ENCODE measurements at places on chromosomes 12 and 14.

DNA sequence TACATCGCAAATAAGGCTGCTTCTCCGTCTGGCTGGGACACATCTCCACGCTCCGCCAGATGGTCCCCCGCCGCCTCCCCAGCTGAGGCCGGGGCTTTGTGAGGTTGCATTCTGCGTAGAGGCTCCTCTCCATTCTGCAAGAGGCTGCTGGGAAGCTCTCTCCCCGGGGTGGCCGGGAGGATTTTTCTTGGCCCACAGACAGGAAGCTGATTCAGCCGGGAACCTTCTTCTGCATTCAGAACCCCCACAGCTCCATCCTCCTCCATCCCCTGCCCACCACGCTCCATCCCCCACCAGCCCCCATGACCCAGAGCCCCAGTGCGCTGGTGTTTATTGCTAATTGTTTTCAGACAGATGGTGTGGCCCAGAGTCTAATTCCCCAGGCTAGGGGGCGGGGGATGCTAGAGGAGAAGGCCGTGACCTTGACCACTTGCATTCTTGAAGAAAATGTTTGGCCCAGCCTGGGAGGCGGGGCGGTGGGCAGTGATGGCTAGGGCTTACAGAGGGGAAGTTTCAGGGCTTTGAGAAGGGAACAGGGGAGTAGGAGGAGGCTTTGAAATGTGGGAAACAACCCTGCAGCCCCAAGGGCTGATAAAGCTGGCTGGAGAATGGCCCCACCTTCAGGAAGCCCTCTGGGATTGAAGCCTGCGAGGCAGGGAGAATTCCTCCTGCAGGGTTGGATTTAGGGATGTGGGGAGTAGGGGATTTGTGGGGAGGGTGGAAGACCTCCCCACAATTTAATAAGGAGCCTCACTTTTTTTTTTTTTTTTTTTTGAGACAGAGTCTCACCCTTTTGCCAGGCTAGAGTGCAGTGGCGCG is 88.5 kb upstream of the NCOR2 start:
- DNase-seq: no peak

DNA sequence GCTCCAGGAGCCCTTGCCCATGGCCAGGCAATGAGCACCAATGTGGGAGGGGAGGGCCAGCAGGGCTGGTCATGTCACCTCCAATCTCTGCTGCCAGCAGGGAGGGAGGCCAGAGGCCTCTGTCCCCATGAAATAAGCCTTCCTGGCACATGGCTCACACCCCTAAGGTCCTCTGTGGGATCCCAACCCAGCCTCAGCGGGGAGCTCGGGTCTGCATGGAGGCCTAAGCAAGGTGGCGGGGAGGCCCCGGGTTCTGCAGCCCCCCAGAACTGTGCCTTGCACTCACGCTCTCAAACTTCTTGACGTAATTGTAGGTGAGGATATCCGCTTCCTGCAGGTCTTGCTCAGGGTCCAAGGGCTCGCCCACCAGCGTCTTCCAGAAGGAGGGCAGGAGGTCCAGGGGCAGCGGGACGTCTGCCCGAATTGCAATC is 41.7 kb downstream of the TRAFD1 start:
- no peak for DNase-seq

DNA sequence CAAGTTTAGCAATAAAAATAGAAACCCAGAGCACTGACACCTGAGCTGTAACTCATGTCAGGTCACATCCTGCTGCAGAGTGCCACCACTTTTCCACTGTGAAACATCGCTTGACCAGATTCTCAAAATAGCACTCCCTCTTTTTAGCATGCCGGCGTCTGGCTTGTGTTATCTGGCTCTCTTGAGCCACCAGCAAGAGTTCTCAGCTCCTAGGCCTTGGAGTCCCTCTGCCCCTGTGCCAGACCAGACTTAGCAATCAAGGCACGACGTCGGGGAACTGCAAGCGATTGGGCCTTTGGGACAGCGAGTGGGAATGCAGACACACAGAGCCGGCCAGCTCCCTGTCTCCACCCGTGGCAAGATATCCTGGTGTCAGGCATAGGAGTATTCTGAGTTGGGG is 52.5 kb downstream of the SPIC start:
- no peak for DNase-seq

DNA sequence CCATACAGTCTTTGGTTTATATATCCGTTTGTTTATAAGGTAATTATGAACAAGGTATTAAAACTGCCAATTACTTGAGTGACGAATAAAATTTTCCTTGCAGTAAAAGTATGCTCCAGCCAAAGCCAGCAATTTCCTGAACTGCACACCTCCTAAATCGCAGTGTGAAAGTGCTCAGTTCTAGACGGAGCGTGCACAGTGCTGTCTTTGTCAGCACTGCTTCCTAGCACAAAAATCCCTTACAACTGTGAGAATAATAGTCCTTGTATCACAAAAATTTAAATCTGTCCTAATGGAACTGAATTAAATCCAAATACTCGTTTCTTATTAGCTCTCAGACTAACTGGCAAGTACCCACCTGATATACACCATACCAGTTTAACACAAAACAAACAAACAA is 26.3 kb downstream of the LRIG3 start:
- DNase-seq: no peak

DNA sequence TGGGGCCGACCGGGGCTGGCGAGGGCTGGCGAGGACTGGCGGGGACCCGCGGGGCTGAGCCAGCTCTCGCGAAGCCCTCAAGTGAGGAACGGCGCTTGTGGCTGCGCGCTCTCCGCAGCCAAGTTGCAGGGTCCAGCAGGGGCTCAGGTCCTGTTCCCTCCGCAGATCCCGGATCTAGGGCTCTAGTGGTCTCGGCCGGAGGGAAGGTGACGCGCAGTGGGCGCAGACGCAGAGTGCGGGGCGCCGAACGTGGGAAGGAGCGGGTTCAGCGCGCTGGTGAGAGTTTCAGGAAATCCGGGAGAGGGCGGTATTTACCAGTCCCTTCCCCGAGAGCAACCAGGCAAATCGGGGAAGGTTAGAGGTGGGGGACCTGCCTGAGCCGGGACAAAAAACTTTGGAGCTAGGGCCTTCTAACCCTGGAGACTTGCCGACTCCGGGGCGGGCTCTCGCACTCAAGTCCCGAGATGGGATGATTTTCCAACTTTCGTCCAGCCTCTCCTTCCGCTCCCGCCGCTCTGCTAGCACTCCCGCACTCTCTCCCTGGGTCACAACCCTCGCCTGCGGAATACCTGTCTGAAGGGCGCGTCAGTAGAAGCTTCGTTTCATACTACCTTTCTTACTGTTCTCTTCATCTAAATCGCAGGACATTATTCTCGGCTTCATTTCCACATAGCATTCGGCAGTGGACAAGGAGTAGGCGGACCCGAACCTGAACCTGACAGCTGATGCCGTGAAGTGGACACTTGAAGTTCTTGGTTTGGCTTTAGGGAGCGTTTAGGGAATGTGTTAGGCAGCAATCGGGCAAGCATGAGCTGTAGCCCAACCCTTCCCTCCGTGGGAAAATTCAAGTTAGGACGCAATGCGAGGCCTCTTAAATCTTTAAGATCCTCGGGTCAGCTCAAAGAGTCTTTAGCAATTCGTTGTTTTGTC is 13.6 kb upstream of the PAX9 start:
- peak; percentile 82 for DNase-seq

GRCh38 chr12:108313606-108314351 is 25.3 kb downstream of the CMKLR1 start:
- DNase-seq: peak; percentile 24

DNA sequence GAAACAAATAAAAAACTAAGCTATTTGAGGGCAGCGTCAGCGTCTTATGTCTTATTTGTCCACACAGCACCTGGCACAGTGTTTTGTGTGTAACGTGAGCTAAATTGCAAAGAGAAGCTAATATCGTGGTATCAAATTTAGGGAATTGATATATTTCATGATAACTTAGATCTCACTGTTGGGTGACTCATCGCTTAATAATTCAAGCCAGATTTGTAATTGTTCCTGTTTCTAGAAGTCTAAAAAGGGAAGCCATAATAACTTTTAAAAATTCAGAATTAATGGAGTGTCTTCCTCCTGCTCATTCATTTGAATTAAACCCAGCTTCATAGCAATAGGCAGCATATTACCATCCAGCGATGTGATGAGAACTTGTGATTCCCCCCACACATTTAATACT is 214.7 kb downstream of the PDZRN4 start:
- no peak for DNase-seq

DNA sequence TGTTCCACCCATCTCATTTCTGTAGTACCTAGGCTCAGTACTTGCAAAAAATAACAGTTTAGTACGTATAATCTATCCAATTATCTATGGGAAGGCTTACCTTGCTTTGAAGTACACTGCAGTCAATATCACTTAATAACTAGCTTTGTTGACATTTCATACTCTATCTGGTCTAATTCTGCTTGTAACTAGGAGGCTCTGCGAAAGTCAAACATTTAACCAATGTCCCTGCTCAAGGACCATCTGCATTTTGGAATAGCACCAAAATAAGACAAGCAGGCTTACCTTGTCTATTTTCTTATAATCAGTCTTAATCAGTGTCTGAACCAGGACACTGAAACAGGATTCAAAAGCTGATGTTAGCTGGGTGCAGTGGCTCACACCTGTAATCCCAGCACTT is 39.9 kb downstream of the SLC25A47 start:
- no peak for DNase-seq

DNA sequence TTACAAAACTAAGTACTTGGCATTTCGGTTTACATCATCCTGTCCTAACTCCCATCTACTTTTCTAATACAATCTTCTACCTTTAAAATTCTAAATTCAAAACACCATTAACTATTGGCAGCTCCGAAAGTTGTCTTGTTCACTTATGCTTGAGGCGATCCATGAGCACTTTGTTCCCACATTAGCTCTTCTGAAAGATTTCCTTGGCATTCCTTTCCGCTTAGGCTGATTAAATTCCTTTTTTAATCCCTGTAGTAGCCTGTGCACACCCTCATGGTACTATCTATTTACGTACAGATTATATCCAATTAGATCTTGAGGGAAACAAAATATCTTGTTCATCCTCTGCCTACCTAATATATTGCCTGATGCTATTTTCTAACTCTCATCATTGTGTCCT is 480.7 kb downstream of the PRKD1 start:
- no peak for DNase-seq

- no peak for DNase-seq
Observed at GRCh38 chr12:66596199-66596598, 82.7 kb downstream of the GRIP1 start.

DNA sequence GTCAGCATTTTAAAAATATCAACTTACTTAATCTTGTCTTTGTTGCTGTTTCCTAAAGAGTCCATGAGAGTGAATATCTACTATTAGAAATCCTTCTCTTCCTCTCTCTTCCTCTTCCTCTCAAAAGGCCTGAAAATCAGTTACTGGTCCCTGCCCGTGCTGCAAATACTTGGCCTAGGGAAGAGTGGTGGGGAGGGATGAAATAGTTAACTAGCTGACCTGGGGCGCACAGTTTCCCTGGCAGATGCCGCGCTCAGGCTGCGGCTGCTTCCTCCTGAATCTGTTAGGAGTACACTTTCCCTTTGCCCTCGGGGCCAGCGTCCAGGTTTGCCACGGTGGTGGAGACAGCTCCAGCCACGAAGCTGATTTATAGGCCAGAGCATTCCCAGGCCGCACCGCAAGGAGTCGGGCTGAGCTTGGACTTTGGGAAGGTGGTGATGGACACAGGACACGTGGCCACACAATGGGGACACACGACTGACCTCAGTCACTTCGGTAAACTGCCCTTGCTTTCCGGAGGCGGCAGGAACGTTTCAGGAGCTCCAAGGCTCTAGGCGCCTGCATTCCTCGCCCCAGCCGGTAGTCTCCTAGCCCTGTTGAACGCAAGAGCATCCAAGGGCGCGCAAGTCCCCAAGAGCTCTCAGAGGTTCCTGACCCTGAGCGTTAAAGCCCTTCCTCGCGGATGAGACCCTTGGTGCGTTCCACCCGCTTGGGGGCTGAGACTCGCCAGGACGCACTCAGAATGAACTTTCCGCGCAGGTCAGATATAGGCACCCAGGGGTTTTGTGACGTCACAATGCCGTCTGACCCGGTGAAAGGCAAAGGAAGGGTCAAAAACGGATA is 7.1 kb upstream of the ASCL1 start:
- peak; percentile 64 for DNase-seq

- DNase-seq: no peak
Observed at GRCh38 chr12:119857041-119857591, 20.0 kb downstream of the CIT start.

GRCh38 chr12:75986001-75986746 is 45.4 kb downstream of the PHLDA1 start:
- DNase-seq: peak; percentile 54

GRCh38 chr12:121957861-121958515 is 39.6 kb downstream of the CFAP251 start:
- DNase-seq: no peak

GRCh38 chr12:66537876-66538275 is 141.0 kb downstream of the GRIP1 start:
- no peak for DNase-seq

DNA sequence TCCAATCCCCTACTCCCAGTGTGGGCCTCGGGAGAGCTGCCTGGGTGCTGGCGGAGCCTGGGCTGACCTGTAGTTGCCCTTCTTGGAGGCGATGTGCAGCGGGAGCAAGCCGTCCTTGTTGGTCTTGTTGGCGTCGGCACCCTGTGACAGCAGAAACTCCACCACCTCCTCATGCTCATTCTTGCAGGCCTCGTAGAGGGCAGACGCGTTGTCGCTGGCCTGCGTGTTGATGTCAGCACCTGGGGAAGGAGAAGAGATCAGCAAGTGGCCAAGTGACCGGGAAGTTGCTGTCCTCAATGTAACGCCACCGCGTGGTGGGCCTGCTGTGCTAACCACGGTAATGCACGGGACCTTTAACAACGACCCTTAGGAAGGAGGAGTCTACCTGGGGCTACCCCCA is 20.1 kb downstream of the FAM181A start:
- DNase-seq: no peak

GRCh38 chr14:70281939-70282338 is 77.5 kb downstream of the COX16 start:
- DNase-seq: peak; percentile 18

GRCh38 chr14:68074765-68075381 is 255.3 kb downstream of the RAD51B start:
- peak; percentile 42 for DNase-seq

DNA sequence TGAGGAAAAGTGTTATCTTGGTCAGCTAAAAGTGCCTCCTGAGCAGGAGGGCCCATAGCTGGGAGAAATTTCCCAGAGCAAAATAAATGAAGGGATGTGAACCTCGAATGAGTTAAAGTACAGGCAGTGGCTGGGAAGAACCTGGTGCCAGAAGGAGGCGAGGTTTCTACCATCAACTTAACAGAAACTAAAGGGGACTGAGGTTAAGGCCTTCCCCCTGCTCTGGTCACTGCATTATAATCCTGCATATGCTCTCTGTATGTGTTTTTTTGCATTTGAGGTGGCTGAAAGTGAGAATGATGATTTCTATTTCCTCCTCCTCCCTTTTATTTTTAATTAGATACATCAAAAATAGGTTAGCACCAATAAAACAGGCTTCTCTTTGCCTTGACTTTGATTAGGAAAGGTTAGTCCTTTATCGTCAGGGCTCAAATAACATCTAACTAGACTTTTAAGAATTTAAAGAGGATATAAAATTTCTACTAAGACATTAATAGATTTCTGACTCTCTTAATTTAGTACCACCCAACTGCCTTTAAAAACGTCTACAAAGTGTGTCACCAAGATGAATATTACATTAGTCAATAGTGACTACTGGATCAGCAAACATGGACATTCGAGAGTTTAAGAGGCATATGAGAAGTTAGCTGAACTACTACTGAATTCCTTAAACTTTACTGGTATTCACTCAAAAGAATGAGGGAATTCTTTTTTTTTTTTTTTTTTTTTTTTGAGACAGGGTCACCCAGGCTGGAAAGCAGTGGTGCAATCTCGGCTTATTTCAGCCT is 49.2 kb downstream of the GALNT4 start:
- DNase-seq: no peak

- DNase-seq: no peak
Observed at GRCh38 chr14:54577494-54577893, 10.6 kb downstream of the SAMD4A start.
